ENCODE measurements at places on chromosomes 5 and 9.

- no peak for DNase-seq
These were observed 6.2 kb upstream of the PDLIM4 start for GRCh38 chr5:132251220-132251725.

DNA sequence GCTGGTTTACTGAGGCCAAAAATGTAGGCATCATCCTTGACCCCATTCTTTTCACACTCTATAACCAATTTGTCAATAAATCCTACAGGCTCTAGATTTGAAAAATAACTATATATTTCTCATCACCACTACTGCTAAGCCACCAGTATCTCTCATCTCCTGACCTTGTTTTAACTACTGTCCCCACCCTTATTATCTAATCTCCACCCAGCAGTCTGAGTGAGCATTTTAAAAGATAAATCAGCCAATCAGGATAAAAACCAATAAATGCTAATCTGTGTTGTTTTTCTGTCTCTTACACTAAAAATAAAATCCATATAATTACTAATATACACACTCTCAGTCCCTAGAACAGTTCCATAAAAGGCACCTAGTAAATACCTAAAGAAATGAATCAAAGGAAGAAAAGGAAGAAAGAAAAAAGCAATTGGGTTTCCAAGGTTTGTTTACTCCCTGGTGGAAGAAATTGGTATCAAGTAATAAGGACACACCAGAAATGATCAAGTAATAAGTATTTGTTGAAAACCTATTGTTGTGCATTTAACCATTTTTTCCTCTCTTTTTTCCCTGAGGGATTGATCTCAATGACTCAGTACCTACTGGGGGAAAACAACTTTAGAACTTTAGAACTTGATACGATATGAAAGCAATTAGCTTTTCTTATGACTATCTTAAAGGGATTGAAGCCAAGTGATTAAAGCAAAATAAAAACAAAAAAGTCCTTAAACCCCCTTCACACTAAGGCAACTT, 19.3 kb downstream of the MRPS27 start:
- no peak for DNase-seq

DNA sequence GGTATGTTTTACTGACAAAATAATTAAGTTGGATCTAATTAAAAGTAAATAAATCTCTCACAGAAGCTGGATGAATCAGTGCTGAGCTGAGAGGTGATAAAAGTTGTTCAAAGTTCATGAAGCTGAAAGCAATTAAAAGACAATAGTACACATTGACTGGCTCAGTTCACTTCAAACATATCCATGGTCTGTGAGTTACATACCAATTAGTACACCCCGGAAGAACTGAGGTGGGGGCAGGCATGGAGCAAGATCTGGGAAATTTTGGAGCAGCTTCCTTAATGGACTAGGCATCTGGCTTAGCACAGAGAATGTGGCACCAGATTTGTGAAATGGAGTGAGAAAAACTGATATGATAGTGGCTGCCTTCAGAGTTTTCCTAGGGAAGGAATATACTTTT, 152.7 kb downstream of the ATP10B start:
- no peak for DNase-seq

DNA sequence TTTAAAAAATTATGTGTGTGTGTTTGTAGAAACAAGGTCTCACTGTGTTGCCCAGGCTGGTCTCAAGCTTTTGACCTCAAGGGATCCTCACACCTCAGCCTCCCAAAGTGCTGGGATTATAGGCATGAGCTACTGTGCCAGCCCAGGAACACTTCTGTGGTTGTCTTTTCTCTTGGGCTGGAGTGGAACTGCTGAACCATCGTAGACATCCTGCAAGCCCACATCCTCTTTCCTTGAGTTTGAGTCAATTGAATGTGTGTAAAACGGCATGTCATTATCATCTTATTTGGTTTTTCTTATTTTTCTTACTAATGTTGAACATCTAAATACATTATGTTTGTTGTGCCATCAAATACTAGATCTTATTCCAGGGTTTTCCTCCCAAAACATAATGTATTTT, 40.0 kb downstream of the EHMT1 start:
- DNase-seq, result no peak

DNA sequence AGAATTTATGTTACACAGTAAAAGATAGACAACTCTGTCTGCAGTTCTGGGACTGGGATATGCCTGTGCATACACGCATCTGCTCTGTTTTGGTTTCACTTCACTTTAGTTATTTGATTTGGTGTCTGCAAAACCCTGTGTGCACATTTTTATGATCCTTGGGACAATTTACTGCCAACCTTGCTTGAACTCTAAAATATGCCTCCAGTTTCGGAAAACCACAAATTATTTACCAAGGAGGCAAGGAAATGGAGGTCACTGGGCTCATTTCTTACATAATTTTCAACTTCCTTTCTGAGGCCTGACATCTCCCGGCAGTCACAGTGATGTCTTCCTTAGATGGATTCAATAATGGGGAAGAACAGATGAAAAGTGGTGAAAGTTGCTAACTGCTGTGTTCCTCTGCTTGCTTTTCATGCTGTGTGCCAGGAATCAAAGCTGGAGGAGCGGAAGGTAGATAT, 61.2 kb upstream of the TAF11L2 start:
- no peak for DNase-seq

DNA sequence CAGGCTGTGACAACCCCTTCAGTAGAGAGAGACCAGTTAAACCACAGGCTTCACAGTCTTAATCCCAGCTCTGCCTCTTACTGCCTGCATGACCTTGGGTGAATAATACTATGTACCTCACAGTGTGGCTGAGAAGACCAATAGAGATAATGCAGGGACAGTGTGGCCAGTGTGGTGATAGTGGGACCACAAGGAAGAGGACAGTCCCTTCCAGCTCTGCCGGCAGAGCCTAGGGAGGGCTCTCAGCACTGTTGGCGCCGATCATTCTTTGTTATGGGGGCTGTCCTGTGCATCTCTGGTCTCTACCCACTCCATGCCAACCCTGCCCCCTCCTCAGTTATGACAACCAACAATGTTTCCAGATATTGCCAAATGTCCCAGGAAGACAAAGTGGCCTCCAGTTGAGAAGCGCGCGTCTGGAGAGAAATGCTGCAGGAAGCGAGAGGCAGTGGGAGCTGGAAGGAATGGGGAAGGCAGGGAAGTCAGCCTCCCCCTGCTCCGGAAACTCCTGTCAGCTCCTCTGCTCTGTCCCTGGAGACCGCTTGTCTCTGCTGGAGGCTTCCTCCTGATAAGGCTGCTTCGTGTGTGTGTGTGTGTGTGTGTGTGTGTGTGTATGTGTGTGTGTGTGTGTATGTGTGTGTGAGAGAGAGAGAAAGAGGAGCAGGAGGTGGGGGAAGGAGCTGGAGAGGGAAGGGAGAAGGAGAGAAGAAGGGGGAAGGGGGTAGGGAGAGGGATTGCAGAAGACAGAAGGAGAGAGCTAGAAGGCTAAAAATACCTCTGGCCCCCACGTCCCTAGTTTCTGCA, 31.8 kb upstream of the FABP6 start:
- DNase-seq, result no peak

DNA sequence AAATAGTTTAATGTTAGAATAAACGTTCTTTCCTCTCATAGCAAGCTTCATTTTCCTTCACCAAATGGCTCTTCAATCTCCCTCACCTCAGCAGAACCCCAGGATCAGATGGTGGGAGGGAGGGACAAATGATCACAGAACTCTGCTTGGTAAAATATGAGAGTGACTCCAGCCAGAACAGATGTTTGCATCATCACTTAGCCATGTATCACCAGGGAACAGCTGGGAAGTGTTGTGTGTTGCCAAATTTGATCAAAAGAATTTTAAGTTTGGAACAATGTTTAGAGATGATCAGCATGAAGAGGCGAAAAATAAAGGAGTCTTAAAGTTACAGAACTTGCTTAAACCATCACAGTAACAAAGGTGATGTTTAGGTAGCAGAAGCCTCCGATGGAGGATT, 115.7 kb downstream of the FRMD3 start:
- no peak for DNase-seq

DNA sequence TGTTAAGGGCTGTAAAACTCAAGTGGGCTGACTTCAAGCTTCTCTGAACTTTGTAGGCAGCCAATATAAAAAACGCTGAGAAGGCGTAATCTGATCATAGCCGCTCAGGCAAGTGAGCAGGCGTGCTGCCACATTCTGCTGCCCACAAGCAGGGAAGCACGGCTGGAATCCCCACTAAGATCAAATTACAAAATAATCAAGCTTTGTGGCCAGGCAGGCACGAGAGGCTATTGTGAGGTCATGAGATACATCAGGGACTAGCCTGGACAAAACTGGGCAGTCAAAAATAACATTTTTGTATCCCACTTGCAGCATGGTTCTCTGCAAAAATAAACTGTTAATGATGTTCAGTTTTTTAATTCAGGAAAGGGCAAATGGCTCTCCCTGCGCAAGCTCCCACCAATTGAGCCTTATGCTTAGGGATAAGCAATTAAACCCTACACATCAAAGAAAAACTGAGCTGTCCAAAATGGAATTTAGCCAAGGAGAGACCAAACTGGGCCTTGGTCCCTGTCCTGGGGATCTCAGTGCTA, 64.0 kb downstream of the POU5F2 start:
- DNase-seq, result no peak

- no peak for DNase-seq
These were observed 75.3 kb upstream of the GGTA1 start for GRCh38 chr9:121574774-121575519.

DNA sequence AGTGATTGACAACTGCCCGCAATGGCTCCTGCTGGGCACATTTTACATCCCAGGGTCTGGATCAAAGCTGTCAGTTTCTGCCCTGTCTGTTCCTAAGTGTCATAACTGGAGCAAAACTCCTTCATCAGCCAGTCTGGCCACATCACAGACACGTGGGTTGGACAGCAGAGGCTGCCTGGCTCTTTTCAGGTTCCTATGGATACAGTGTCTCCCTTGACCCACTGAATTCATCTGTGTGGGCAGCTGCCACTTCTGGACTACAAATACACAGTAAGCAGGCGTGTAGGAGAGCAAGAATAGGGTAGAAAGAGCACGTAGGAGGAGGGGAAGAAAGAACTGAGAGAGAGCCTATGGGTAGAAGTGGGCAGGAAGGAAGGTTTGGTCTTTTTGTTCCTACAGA, 238.0 kb downstream of the ENC1 start:
- no peak for DNase-seq

- DNase-seq, result no peak
These were observed 46.1 kb upstream of the ANKH start for GRCh38 chr5:14917719-14918118.

- DNase-seq, result no peak
These were observed 18.6 kb downstream of the BRD3 start for GRCh38 chr9:134049236-134049635.

DNA sequence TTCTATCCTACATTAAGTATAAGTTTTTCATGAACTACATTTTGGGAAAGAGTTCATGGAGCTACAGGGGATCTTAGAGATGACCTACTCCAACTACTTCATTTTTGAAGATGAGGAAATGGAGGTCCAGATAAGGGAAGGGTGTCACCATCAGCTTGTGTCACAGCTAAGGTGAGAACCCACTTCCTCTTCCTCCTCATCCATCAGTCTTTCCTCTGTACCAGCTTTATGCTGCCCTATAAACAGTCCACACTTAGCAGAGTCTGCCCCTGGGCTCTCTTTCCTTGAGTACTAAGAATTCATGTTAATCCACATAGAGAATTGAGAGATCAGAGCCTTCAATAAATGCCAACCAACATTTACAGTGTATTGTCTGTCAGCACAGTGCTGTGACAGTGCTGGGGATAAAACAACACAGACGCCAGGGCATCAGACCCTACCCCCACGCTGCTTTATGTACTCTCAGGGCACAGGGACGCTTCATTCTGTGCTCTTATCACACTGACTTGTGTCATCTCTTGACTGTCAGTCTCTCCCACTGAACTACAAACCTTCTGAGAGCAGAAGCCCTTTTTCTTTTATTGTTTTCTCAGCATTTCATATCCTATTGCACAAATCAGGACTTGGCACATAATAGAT, 22.1 kb downstream of the ADRB2 start:
- no peak for DNase-seq

GRCh38 chr5:125056671-125057485, 310.4 kb upstream of the ZNF608 start:
- DNase-seq, result no peak
